ENCODE measurements at places on chromosomes 1 and 21.

DNA sequence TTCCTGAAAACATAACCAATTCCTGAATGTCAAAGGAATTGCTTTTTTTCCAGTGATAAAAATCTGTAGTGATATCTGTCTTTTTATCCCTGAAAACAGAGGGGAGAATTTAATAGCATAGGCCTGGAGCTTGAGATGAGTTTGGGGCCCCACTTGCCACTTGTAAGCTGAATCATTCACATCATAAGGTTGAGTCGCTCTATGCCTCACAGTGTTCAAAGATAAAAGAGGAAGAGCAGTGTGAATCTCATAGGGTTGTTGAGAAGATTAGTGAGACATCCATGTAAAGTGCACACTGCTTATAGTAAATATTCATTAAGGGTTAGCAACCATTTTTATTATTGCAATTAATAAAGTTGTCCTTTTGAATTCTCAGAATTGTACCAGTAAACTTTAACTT is 271.3 kb downstream of the DNM3 start:
- DNase-seq = no peak

- no peak for DNase-seq
Observed at GRCh38 chr21:42222386-42222785, 3.4 kb downstream of the ABCG1 start.

DNA sequence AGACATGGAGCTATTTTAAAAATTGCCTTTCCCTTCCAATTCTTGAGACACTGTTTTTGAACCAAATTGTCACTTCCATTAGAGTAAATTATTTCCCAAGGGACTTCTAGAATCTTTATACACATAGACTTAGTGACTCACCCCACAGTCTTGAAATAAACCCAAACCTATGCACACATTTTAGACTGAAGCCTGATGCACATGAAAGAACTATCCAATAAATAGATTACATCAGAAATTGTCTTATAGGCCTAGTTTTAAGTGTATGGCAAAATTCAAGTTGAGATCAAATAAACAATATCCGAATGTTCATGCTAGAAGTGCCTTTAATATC is 32.2 kb upstream of the ZNF326 start:
- DNase-seq = no peak

- DNase-seq = peak; percentile 94
Observed at GRCh38 chr1:54542120-54542961, 5.7 kb upstream of the ACOT11 start.

DNA sequence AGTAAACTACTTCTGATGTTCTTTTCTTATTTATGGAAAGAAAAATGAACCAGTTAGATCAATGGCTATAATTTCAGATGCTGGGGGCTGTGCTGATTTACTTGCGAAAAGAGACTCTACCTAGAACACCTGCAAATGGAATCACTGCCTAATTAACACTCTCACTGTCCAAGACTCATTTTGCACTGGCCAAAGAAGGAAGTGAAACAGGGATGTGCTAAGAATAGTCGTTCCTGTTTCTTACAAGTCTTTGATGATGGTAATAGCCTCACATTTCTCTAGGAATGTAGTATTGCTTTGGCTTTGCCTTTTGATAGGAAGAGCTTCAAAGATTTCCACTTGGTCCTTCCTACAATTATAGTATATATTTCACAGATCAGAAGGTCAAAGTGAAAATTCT is 12.7 kb upstream of the TSNAX start:
- DNase-seq = no peak

GRCh38 chr1:228340686-228341449 is 65.8 kb downstream of the TRIM11 start:
- no peak for DNase-seq

- DNase-seq = no peak
Observed at GRCh38 chr1:181263444-181263843, 174.9 kb downstream of the IER5 start.

DNA sequence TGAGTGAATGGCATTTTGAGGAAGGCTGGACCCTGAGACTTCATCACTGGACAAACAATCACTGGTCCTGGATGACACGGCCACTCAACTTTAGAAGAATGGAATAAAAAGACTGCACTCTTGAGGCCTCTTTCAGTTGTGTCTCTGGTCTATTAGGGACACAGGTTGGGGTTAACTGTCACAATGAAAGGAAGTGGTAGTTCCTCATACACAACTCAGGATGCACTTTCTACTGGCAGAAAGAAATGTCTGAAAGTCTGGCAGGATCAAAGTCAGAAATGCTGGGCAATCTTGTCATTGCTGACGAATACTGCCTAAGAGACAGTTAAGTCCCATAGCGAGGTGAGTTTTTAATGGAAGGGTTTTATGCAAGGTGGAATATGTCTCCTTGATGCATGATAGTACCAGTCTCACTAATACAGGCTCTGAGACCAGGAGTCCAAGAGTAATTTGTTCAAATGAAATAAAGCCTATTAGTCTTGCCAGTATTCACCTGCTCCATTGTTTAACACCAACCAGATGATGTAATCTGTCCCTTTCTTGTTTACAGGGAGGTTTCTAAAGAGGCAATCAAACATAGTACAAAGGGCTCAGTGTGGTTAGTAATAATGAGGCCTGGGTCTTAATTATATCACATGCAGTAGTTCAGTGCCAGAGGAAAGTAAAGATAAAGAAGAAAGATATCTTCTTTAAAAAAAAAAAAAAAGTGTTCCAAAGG is 11.2 kb upstream of the RRP15 start:
- DNase-seq = no peak
